ENCODE measurements at places on chromosomes 3 and 15.

DNA sequence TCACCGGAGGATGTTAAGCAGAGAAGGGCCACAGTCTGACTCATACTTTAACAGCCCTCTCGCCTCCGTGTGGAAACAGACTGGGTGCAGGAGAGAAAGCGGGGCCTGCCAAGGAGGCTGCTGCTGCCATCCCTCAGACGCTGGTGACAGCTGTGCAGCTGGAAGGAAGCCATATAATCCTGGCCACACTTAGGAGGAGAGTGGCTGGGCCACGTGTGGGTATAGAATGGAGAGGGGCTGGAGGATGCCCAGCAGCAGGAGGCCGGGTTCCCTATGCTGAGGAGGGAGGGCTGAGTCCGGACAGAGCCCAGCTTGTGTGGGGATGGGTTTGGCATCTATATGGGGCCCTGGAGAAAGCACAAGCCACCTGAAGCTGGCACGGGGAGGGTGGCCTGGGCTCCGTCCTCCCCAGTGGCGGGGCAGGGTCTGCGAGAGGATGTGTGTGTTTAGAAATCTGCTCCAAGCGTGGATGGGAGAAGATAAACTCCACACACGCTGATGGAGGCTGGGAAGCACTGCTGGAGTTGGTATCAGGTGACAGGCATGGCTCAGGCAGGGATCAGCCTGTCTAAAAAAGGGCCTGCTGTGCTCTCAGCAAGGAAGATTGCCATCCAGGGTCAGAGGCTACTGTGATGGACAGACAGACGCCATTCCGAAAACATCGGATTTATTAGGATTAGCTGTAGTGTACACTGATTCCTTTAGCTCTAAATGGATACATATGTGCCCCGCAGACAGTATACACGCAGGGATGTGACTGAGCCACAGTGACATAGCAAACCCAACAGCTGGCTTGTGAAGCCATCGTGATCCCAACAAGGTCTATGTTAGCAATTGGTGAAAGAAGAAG is 15.9 kb downstream of the ABTB1 start:
- DNase-seq: no peak

DNA sequence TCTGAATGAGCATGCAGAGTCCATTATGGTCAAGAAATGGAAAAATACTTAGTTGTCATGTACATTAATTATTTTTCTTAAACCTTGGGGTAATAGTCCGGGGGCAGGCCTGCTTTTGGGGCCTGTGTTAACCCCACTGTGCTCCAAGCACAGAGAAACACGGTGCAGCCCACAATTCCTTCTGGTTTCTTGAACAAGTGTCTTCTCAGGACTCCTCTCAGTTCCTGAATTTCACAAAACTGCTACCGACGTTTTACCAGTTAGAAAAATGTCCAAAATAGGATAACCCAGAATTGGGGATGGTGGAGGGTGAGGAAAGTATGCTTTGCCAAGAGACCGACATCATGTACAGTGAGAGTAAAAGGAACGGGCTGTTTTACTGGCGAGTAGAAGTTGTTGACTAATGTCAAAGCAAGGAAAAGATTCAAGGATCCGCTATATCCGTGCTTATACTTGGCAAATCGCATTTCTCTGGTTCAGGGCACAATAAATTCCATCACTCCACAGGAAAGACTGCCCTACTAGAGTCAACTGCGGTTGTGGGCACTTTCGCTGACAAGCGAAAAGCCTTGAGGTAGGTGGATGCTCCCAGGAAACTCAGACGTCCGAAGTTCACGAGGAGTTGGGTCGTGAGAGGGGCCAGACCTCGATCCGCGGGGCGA is 495 bp upstream of the NXPE3 start:
- no peak for DNase-seq

DNA sequence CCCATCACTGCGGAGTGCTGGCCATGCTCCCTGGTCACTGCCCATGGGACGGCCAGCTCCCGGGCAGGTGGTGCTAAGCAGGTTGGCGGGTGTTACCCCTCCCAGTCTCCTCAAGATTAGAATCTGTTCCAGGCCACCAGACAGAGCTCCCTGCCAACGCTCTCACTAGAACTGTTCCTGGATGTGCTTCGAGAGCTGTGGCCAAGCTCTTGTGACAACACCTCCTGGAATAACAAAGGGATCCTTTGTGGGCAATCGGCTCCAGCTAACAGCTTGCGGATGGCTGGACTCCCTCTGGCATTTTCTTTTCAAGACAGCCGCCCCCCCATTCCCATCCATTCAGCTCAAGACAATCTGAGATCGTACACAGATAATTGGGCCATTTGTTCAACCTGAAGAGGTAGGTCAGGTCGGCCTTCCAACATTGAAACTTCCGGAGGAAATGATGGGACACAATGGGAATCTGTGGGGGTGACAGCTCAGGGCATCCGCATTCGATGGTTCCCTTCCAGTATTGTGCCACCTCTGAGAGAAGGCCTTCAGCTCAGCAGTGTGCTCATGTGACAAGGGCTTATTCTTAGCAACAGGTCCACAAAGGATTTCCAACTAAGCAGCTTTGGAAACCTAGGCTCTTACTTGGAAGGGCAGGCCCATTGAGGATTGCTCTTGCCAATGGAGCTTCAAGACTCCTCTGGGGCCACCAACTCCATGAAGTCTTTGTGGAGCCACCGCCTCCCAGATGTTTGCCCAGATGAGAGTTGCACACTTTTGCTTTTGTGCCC is 11.6 kb upstream of the EPHB3 start:
- DNase-seq: no peak

GRCh38 chr15:54941417-54941816 is 255.3 kb downstream of the RSL24D1 start:
- DNase-seq: no peak

DNA sequence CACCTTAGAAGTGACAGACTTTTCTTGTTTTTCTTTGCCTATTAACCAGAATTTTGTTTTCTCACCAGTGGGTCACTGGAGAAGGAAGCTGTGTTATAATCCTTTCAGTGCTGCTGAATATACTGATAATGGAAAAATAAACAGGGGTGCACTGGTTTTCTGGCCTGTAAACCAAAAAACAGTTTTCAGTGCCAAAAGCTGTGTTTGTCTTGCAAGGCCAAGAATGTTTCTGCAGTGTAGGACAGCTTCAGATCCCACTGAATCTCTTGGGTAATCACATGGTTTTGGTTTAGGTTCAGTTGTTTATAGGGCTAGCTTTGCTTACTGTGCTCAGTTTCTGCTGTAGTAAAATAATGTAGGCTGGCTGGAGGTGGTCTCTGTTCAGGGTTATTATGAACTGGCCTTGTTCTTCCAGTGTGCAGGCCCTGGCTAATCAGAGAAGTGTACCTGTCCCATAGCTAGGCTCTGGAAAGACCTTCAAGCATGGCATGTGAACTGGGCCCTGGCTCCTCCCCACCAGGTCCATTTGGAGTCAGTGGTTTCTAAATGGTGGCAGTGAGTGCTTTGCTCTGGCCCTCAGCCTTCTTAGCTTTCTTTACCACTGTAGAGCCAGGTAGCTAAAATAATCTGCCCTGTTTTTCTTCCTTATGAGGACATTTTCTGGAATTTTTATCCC is 18.7 kb downstream of the PDE8A start:
- no peak for DNase-seq

GRCh38 chr3:193962986-193963685 is 172.8 kb upstream of the HES1 start:
- DNase-seq: no peak

DNA sequence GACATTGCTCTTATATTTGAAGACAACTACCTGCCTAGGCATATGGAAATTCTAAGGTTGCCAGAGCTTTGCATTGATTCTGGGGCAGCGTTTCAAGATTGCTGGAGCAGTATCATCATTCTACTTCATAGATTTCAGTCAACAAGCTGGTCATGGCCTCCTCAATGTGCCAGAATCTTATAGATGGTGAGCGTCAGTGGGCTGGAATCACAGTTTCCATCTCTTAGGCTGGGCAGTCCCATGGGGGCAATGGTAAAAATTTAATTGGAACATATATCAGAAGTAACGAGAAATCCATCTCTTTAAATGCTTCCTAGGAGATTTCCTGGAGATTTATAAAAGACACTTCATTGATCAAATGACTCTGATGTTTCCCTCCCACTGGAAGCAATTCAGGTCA is 258.3 kb downstream of the SV2B start:
- no peak for DNase-seq

GRCh38 chr3:9715136-9715535 is 11.5 kb downstream of the CPNE9 start:
- no peak for DNase-seq

GRCh38 chr3:137219801-137220445 is 262.1 kb downstream of the IL20RB start:
- peak; percentile 38 for DNase-seq

DNA sequence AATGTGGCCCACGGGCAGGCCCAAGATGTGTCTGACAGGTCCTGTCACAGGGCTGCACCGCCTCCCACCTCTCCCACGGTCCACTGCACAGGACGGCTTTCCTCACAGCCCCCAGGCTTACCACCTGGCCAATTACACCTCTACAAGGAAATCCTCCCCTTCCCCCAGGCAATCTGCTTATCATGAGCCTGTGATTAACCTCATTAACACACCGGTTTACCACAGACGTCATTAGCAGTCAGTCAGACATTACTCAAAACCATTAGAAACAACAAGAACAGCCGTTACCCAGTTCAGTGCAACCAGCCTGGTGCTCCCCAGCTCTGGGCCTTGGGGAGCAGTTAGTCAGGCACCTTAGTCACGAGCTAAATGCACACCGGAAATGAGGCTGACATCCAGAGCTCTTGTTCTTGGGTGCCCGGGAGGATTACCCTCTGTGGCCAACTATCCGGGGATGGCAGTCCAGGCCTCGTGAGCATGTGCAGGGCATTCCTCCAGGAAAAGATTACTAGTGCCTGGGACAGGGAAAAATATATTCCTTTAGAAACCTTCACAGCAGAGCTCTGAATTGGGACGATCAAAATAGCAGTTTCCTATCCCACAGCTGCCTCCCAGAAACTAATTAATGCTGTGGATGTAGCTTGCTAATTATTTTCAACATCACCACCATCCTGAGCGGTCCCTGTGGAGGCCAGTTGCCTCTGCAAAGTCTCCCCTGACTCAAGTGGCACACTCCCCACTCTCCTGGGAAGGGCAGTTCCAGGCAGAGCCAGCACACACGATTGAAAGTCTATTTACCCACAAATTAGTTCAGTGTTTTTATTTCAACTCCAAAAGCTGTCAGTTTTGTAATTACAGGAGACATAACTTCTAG is 117.4 kb upstream of the ZBED2 start:
- DNase-seq: peak; percentile 56

Data from common myeloid progenitor, CD34-positive (primary cell).